Right forelimb (tissue), 1 donor: ENCODE measurements at places on chromosomes 6 and 20.

DNA sequence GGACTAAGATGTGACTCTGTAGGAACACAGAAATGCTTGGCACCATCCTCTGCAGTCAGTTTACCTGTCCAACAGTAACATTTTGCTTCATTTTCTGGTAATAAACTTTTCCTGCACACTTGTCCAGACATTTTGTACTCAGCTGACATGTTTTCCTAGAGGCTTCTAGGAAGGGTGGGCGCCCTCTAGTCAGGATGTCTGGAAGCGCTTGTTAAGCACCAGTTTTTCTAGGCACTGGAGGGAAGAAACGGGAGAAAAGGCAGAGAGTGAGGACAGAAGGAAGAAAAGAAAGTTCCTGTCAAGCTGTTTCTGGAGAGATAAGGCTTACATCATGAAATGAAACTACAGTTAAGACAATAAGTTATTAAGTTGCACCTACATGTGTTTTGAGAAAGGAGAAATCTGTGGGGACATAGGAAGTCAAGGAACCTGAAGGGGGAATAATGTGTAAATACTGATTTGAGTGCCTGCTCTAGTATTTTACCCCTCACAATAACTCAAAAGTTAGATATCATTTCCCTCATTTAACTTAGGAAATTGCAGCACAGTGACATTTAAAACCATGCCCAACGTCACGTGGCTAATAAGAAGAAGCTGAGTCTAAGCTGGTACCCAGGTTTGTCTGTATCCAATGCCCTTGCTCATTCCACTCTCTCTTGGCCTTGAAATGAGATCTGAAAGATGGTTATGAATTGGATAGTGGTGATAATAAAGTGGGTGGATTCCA lies 42.7 kb upstream of the TNFRSF21 start:
- DNase-seq = no peak

DNA sequence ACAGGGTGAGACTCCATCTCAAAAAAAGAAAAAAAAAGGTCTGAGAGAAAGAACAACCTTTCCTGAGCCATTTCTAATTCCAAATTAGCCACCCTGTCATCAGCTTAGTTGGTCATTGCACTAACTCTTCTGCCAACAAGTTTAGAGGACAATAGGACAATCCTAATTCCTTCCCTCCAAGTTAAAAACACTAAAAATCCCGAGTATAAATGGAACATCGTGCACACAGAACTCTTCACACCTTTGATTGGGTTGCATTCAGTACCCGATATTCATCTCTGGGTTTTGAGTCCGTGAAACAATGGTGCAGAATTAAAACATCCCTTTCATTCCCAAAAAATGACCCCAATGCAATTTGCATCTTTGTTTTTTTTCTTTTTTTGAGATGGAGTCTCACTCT lies 23.0 kb downstream of the PARD6B start:
- DNase-seq = no peak

GRCh38 chr6:26097268-26097875 lies 10.1 kb downstream of the HFE start:
- peak; percentile 68 for DNase-seq

- no peak for DNase-seq
Observed at GRCh38 chr20:57392512-57393271, 1.5 kb downstream of the RBM38 start.

GRCh38 chr6:39221779-39222641 lies 7.3 kb downstream of the KCNK5 start:
- DNase-seq = no peak

DNA sequence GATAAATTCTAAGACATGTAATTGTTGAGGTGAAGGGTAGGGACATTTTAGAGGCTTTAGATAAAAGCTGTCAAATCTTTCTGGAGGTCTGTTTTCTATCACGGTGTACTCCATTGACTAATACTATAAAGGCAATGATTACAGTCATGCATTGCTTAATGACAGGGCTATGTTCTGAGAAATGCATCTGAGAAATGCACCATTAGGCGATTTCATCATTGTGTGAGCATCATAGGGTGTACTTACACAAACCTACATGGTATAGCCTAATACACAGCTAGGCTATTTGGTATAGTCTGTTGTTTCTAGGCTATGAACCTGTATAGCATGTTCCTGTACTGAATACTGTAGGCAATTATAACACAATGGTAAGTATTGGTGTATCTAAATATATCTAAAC lies 71.3 kb upstream of the FYN start:
- no peak for DNase-seq

- no peak for DNase-seq
Observed at GRCh38 chr6:2215342-2215741, 30.1 kb downstream of the GMDS start.

- peak; percentile 57 for DNase-seq
Observed at GRCh38 chr6:136989571-136990241, 55.1 kb downstream of the IL20RA start.

DNA sequence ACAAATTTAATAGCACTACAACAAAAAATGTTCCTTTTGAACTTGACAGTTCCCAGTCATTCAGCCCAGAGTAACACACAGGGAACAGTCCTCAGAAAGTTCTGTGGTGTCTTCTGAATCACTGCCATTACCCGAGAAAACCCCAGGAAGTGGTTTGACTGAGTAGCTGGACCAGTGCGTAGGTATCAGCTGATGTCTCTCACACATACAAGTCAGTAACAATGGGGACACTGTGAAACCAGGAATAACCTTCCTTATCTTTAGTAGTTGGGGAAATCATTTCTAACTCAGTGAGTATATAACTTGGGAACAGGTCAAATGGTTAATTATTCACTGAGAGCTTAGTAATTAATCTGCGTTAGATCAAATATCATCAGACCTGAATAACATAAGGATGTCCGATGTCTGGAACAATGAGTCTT lies 73.1 kb downstream of the HIVEP2 start:
- no peak for DNase-seq

DNA sequence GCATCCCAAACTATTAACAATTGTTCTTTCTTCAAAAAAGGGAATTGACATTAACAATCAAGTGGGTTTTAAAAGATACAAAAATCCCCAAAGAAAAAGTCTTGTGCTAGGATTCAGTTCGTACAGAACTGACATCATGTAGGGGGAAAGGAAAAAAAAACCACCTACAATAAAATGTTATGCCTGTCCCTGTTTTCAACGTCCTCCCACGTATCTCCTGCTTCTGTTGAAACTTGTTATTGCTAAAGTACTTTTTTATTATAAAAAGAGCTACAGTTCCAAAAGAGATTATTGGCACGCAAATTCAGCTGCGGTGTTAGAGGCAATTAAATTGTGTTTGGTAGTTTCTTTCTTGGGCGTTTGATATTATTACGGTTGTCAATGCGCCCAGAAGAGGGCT lies 102.8 kb upstream of the PHACTR1 start:
- DNase-seq = no peak

DNA sequence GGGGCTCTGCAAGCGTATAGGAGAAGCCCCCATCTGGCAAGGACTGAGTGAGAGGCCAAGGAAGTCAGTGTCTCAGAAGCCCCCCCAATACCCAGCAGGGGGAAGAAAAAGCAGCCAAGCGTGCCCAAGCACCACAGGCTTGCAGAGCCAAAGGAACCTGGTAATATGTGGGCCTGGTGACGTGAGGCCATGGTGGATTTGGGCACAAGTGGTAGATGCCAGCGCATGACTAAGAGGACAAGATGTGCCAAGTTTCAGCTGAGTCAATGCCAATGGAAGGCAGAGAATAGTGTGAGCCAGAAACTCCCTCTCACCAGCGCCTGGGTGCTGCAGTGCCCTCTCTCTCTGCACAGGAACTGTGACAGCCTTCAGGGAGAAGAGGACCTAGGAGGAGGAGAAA lies 110.0 kb downstream of the QRSL1 start:
- no peak for DNase-seq

GRCh38 chr6:43286980-43287716 lies 10.9 kb upstream of the SLC22A7 start:
- DNase-seq = no peak

DNA sequence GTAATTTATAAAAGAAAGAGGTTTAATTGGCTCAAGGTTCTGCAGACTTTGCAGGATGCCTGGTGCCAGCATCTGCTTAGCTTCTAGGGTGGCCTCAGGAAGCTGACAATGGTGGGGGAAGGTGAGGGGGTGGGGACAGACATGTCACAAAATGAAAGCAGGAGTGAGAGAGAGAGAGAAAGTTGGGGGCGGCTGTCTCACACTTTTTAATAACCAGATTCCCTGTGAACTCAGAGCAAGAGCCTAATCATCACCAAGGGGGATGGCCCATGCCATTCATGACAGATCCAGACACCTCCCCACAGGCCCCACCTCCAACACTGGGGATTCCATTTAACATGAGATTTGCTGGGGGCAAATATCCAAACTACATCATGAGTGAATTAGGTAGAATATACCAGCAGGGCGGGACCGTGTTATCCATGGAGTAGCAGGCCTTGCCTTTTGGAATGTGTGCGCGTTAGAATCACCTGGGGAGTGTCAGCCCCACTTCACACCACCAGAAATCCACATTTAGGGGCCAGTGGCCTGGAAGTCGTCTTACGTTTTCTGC lies 258.8 kb downstream of the CDH4 start:
- no peak for DNase-seq

GRCh38 chr20:34388000-34388399 lies 24.9 kb downstream of the ITCH start:
- no peak for DNase-seq

DNA sequence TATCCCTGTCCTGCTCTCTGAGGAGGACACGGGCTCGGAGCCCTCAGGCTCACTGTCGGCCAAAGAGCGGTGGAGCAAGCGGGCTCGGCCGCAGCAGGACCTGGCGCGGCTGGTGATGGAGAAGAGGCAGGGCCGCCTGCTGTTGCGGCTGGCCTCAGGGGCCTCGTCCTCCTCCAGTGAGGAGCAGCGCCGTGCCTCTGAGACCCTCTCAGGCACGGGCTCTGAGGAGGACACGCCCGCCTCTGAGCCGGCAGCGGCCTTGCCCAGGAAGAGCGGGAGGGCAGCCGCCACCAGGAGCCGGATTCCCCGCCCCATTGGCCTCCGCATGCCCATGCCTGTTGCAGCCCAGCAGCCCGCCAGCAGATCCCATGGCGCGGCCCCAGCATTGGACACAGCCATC lies 14.2 kb upstream of the SLC22A7 start:
- no peak for DNase-seq

- no peak for DNase-seq
Observed at GRCh38 chr6:142400495-142400894, 98.7 kb downstream of the ADGRG6 start.

GRCh38 chr6:53483423-53484353 lies 61.2 kb downstream of the GCLC start:
- DNase-seq = no peak

DNA sequence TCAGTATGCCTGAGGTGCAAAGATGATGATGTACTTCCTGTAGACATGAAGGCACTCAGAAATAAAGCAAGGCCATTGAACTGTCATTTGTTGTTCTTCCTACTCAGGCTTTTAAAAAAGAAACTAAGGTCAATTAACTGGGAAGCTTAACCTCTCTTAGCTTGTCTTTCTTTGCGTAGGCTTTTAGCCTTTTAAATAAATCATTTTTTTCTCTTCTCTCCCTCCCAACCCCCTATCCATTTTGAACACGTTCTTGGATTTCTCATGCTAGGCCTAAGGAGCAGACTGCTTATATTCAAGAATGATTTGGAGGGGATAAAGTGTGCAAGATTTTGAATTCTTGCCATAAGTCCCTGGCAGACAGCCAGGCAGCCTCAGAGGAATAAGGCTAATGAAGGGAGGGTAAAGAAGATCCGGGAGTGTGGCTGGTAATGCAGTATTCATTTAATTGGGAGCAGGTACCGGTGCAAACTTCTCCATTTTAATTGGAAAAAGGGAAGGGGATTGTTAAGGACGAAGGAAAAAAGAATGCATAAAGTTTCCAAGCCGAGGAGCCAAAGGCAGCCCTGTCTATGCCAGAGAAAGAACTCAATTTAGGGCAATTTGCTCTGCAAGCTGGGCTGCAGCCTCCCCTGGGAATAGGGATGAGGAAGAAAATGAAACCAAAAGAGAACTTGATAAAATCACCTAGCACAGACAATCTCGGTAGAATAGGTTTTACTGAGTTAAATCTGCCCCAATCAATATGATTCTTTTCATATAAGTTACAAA lies 343.8 kb upstream of the MMS22L start:
- peak; percentile 40 for DNase-seq

DNA sequence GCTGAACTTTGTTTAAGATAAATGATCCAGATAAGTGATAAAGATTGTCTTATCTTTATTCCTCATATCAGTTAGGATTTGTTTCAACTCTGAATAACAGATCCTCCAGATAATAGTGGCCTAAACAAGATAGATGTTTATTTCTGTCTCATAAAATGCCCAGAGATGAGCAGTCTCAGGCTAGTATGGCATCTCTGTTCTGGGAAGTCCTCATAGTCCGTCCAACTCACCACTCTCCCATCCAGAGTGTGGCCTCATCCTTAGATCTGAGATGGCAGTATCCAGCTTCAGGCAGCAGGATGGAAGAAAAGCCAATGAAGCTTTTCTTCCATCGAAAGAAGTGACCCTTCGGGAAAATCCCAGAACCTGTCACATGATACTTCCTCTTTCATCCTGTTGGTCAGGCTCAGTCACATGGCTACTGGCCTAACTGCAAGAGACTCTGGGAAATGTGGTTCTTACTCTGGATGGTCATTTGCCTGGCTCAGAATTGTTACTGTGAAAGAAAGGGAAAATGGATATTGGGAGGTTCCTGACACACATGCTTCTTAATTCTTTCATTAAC lies 29.4 kb upstream of the TAGAP start:
- DNase-seq = no peak

GRCh38 chr6:109450801-109451200 lies 4.8 kb downstream of the MICAL1 start:
- DNase-seq = no peak

DNA sequence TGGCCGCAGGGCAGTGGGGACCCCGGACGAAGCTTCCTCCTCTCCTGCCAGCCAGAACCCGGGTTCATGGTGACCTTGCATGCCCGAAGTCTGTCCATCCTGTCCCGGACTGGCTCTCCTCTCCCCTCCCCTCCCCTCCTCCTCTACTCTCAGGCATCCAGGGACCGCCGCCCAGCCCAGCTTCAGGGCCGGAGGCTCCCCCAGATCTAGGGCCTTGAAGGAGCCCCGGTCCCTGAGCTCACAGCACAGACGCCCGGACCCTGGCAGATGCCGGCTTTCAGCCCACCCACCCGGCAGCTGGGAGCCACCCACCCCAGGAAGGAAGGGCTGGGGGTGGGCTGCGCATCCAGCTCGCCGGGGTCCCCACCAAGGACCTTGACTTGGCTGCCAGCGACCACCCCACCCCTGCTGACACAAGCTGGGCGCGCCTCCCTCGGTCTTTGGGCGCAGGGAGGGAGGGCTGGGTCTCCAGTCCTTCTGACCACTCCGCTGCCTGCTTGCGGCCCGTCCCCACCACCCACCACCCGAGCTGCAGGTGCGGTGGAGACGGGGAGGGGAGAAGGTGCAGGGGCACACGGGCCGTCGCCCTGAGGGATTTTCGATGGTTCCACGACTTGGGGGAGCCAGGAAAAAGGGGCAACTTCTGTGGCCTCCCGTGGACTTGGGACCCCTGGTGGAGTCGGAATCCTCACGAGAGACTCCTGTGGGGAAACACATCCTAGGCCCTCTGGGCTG lies 5.8 kb upstream of the ABHD16B start:
- no peak for DNase-seq

GRCh38 chr6:111536910-111537527 lies 54.0 kb upstream of the REV3L start:
- no peak for DNase-seq

- peak; percentile 40 for DNase-seq
Observed at GRCh38 chr6:170083236-170084051, 207.4 kb downstream of the DLL1 start.

- no peak for DNase-seq
Observed at GRCh38 chr20:37869334-37869861, 33.5 kb upstream of the VSTM2L start.
